ENCODE measurements at places on chromosomes 16 and 17. TPM values are rescaled to one million over a fixed set of nuclear protein-coding genes. Genes with fewer than 3 reads are reported as not detected.

- DNase-seq = no peak
These were observed 194.2 kb upstream of the TBX2 start for GRCh38 chr17:61205401-61205800.

GRCh38 chr17:17206124-17206912 lies at the start of gene PLD6:
Gene PLD6, minus strand, starts transcription at chr17:17206333. Its CDS starts 47 bp downstream, at chr17:17206286.
- DNase-seq = peak; percentile 79

GRCh38 chr17:57170866-57171265 lies 85.5 kb upstream of the MSI2 start:
- DNase-seq = no peak

DNA sequence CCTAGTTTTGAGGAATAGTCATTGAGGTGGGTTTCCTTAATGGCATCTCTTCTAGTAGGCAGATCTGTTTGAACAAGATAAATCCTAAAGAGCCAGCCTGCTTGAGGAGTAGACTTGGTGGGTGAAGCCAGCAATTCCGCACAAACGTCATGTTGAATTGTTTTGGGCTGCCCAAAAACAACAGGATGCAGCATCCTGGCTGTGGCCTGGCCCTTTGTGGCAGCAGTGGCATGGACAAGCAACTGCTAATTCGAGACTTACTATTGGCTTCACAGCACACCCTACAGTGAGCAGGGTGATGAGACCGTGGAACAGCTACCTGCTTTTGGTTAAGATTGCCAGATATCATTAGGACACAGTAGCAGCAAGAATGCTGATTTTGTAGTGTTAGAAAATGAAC lies 9.3 kb upstream of the VPS4A start:
- DNase-seq = no peak

GRCh38 chr16:87701078-87701460 lies 64.7 kb downstream of the KLHDC4 start:
- no peak for DNase-seq

DNA sequence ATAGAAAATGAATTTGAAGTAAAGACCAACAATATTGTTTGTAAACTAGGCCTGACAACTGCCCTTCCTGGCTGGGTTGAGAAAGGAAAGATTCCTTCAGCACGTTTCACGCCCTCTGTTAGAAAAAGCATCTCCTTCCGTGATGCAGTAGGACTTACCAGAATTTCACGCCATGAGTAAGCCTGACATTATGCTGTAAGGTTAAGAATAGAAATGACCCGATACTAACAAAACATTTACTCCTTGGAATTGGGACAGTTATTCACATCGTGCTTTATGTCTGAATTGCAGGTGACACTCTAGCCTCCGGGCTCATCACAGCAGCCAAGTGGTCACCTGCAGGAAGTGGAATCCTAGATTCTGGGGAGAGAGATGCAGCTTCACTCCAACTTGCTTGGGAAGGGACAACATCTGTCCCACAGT lies 17.5 kb downstream of the MARCHF10 start:
- no peak for DNase-seq

DNA sequence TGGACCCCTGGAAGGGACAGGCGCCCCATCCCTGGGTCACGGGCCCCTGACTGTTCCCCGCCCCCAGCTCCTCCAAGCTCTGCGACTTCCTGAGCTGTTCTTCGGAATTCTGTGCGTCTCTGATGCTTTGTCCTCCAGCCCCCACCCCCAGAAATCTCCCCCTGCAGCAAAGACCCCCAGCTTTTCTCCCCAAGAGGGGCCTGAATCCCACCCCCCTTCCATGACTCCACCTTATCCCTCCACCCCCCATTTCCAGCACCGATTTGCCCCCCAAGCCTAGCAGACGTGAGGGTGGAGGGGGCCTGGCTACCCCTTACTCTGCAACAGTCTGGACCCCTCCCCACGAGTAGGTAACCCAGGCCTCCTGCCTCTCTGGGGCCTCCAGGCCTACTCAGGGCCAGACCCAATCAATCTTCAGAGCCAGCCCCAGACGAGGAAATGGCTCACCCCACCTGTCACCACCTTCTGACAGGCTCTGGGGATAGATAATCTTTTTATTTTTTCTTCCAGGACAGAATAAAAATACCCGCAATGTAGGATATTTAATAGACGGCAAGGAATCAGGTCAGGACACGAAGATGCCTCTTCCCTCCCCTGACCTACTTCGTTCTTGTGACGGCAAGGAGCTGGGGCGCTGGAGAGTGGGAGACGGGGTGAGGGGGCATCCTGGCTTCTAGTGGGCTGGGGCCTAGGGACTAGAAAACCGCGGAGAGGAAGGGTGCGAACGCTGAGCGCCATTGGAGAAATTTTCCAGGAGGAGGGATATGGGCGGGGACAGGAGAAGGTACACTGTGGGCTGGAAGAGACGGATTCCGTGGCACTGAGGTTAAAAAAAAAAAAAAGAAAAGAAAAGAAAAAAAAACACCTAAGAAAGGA lies 744 bp upstream of the PLXDC1 start:
- no peak for DNase-seq

GRCh38 chr16:14487579-14487978 lies 142.5 kb downstream of the PARN start:
- DNase-seq = no peak

DNA sequence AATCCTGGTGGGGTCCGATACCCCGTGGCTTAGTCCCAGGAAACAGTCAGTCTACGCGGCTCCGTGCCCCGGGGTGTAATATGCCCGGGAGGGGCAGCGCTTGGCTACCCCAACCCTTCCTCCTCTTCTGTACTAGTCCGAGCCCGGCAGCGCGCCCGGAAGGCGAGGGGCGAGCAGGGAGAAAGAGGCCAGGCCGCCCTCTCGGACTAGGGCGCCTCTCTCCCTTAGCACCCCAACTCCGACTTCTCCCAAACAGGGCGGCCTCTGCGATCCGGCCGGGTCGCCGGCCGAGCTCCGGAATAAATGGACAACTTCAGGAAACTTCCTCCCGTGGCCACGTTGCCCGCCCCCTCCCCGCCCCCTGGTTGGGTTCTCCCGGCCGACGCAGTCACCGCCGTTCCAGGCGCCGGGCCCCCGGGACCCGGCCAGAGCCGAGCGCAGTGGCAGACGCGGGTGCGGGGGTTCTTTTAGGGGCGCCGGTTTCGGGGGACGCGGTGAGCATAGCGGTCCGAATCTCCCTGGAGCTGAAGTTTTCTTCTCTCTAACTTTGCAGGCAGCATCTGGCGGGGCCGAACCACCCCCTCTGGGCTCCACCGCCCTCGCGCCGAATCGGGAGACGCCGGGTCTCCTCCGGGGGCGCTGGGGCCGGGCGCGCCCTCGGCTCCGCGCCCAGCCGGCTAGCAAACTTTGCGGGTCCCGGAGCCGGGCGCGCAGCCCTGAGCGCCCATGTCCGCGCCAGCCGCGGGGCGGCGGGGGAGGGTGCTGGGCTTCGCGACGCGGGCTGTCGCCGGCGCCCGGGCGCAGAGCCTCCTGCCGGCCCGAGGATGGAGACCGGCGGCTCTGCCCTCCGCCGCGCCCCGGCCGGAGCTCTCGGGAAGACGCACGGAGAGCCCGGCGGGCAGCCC lies at the start of gene SDK2:
SDK2 (minus strand) TSS at position 301 of the 905 bp plus-strand sequence. CDS start 357 bp downstream, outside the sequence.
- DNase-seq = no peak

- no peak for DNase-seq
These were observed 24.2 kb downstream of the GPRC5B start for GRCh38 chr16:19860166-19861041.

- DNase-seq = no peak
These were observed 39.2 kb upstream of the PMFBP1 start for GRCh38 chr16:72211110-72211509.

DNA sequence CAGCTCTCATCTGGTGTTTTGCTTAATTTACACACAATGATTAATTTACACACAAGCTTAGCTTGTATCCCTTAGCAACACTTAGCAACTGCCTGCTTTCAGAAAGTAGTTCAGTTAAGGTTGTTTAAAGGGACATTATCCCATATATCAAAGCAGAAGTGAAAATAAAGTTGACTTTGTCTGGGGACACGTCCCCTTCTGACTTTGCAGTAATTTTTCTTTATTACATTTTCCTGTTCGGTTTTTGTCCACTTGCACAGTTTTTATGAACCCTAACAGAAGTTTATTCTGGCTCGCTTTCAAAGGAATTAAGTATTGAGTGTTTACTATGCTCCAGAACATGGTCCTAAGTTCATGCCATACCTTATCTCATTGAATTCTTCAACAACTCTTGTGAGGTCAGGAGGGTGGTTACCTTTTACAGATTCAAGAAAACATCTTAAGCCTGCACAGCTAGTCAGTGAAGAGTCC lies 41.5 kb downstream of the ARHGAP44 start:
- DNase-seq = no peak

DNA sequence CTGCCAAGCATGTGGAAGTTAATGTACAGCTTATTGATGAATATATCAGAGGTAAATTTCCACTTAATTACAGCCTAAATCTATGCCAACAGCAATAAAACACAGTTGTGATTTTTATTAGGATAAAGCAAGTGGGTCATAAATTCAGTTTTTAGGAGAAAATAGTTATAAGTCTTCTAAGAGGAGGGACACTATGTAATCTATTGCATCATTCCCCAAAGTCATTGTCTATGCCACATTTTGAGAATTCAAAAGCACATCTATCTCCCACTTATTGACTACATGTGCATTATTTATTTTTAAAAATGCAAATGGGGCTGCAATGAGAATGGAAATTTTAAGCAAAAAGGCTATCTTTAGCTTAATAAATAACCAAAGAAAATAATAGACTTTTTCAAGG lies 23.7 kb upstream of the NSRP1 start:
- DNase-seq = no peak

GRCh38 chr16:81581107-81581506 lies 136.5 kb downstream of the CMIP start:
- DNase-seq = no peak

DNA sequence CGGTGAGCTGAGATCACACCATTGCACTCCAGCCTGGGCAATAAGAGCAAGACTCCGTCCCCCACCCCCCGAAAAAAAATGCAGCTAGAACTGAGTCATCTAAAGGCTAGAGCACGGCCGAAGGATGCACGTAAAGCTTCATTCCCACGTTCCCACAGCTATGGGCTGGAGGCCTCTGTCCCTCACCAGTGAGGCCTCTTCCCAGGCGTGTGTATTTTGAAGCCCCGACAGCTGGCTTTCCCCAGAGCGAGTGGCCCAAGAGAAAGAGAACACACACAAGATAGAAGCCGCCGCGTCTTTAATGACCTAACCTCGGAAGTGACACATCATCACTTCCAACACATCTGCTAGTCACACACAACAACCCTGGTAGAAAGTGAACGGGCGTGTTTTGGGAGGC lies 6.6 kb upstream of the KCTD5 start:
- DNase-seq = no peak

- no peak for DNase-seq
These were observed 22.5 kb upstream of the CMTR2 start for GRCh38 chr16:71311553-71312158.

DNA sequence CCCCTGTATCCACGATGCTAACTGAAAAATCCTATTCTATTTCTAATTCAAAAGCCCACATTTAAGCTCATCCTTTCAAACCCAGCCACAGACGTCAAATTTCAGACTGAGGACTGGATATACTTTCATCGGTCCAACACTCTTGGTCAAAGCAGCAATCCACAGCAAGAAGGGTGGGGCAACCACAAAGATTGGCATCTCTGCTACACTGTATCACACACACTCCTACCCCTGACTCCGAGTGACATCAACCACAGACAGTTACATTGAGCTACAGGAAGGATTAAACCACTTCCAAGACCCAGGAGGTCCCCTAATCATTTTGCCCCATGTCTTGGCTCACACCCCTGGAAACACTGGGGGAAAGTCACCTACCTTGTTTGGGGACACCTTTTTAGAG lies 61.3 kb downstream of the GRIN2A start:
- DNase-seq = no peak

- DNase-seq = peak; percentile 72
These were observed 518 bp downstream of the MT1E start for GRCh38 chr16:56625943-56626654.

DNA sequence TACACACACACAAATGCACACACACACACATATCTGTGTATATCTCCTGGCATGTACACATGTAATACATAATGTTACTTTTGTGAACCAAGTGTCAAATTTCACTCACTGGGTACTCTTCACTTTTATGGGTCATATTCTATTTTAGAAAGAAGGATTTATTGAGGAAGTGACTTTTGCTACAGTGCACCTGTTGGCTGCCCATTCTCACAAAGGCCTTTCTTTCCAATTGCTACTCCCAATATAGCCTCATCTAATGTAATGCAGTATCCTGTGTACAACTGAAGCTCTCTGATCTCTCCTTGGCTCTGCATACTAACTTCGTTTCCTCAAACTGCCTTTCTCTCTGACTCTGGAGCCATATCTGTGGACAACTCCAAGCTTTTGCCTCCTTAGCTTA lies 107.5 kb downstream of the ABCA8 start:
- DNase-seq = no peak

GRCh38 chr16:2243781-2244180 lies 7.5 kb downstream of the DNASE1L2 start:
- DNase-seq = no peak

Gene CDYL2
- total RNA-seq = 2.9 TPM

Gene LGALS9C
- not detected for total RNA-seq

Gene MT1X
- total RNA-seq = 99.1 TPM

Gene HNF1B
- not detected for total RNA-seq

Gene PDILT
- total RNA-seq = not detected

Gene LDHD
- total RNA-seq = 1.3 TPM
